Activated CD4-positive, CD25-positive, alpha-beta regulatory T cell treated with anti-CD3 and anti-CD28 coated beads, Interleukin-2, amount 50 U/mL, for 16 hours (primary cell): ENCODE measurements at places on chromosomes 5 and 9.

DNA sequence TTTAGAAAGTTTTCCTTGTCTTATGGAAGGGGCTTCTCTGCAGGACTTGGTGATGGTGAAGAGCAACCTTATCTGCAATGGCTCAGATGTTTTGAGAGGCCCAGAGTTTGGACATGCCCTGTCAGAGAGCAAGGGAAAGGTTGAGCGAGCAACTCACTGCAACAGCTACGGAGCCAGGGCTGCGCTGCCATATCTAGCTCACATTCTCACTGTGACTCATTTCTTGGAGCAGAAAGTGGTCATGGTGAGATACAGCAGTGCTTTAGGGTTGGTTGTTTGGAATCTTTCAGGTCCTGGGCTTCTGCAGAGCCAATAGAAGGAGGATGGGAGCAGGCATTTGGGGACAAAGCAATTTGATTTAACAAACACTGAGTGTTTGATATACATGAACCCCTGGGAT lies 12.3 kb downstream of the GLRA1 start:
- no peak for DNase-seq

- no peak for DNase-seq
These were observed 70.6 kb downstream of the TMEM252 start for GRCh38 chr9:68470067-68470466.

DNA sequence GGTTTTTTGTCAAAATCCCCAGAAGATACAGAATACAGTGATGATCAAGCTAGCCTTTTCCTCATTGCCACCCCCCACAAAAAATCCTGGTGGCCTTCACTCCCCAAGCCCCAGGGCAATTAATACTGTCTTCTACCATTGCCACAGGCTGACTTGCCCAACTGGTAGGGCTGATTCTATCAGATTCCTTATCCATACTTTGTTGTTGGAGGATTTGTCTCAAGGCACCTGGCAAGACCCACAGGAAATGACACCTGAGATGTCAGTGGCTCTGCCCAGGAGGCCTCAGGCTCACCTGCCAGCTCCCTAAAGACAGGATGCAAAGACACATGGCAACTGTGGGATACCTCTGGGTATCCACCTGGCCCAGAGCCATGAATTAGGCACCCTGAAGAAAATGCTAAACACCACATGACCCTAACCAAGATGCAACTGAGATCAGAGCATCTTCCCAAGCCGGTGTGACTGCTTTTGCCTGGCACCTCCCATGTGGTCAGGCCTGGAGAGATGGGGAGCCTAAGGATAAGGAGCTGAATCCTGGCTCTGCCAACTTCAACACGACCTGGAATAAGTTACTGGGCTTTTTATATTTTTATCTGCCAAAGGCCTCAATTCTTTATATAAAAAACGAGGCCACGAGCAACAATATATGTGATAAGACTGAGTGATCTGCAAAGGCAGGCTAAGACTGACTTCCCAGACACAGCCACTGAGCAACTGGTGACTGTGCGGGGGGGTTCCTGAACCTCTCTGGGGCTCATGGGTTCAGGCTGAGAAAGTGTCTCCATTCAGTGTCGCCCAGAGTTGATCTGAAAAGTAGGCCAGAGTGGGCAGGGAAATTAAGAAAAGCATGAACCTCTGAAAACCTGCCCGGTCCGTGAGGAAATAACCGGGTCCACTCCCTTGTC lies 944 bp downstream of the ATOX1 start:
- DNase-seq: no peak

DNA sequence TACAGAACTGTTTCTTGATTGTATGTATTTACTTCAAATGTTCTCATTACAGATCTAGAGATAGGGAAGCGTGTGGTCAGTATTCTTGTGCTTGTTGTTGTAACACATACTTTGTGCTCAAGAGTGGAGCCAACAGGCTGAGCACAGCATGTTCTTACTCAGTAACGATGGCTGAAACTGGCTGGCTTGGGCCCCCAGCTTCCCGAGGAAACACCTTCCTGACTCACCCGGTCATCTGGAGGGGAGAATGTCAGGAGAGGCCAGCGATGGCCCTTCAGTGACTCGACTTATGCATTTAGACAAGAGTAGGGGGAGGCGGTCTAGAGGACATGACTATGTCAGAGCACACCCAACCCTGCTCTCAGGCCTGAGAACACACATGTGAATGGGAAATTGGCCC lies 25.6 kb downstream of the ZNF474 start:
- DNase-seq: no peak
